ENCODE measurements at places on chromosomes 5 and 9.

DNA sequence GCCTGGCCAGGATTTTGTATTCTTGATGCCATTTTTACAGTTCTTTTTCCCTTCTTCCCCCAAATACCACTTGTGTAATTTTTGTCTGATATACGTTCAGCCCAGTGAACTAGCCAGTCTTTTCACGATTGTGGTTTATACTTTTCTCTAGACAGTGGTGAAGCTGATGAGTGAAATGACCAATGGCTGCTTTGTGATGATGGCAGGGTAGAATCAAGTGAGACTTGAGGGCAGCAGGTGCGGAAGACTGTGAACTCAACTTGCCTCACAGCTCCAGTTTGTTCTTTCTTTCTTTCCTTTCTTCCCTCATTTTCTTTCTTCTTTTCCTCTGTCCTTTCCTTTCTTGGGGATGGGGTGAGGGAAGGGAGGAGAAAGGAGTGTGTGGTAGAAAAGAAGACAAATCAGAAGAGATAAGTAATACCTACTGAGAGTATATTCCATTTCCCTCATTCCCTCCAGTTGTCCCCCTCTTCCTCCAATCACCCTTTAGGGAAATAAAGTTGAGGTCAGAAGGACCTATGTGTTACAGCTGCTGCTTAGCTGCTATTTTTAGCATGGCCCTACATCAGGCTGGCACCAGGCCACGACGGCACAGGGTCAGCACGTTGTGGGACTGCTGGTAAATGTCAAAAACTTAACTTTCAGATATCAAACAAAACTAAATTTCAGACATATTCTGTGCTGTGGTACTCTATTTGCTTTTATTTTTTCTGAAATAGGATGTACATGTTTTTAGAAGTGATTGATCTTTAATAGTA is 12.3 kb downstream of the ZSWIM6 start:
- no peak for DNase-seq

DNA sequence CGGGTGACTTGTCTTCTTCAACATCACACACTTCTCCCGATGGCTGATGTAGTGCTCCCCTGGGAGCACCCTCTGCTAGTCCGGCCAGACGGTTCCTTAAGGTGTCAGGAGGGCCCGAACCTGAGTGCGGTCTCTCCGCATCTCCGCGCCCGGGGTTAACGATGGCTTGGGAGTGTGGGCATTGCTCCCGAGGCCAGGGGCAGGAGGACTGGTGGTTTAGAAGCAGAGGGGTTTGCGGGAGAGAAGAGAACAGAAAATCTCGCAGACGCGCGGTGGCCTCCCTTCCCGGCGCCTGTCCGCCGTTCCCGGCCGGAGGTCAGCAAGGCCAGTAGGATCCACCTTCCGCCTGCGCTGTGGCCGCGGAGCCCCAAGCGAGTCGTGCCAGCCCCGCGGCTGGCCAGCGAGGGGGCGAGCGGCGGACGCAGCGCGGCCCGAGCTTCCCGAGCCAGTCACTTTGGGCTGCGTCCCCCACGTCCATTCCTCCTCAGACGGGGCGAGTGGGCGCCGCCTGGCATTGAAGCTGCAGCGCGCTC is 700 bp downstream of the CDO1 start:
- no peak for DNase-seq

DNA sequence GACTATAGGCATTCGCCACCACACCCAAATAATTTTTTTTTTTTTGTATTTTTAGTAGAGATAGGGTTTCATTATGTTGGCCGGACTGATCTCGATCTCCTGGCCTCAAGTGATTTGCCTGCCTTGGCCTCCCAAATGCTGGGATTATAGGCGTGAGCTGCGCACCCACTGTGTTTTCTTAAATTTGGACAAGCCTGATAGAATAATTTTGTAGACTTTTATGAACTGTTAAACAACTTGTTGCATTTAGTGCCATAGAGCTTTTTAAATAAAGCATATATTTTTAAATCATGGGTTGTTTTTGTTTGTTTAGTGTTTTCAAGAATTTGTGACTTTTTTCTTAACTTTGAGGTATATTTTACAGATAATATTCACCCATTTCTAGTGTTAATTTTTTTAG is 4.8 kb downstream of the PHAX start:
- no peak for DNase-seq

- no peak for DNase-seq
These were observed 442.9 kb downstream of the RAB3C start for GRCh38 chr5:59025734-59026133.

GRCh38 chr9:37381094-37381741 is 41.3 kb upstream of the GRHPR start:
- DNase-seq, result no peak

- DNase-seq, result no peak
These were observed 53.8 kb upstream of the RXRA start for GRCh38 chr9:134272302-134273023.

- no peak for DNase-seq
These were observed 118.9 kb downstream of the PDZD2 start for GRCh38 chr5:31757806-31758205.

GRCh38 chr9:129290606-129291005 is 112.5 kb upstream of the IER5L start:
- DNase-seq, result no peak

- DNase-seq, result no peak
These were observed 118.1 kb downstream of the WNK2 start for GRCh38 chr9:93301911-93302541.
